ENCODE measurements at places on chromosomes 7 and 10.

GRCh38 chr10:123133541-123134342, 2.0 kb upstream of the HMX3 start:
- DNase-seq = no peak

DNA sequence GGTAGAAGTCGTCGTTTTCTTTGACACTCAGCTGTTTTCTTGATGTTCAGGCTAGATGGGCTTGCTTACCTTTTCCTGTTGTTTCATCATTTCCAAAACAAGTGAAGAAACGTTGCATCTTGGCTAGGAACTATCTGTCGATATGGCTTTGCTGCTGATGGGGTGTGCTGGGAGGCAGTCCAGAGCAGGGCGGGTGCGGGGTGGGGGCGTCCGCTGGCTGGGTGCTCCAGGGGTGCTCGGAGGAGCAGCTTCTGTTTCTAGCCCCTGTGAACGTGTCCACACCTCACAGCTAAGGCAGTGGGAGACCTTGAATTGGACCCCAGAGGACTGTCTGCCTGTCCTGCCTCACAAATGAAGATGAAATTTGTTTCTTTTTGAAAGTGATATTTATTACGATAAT, 7.6 kb upstream of the SUN1 start:
- no peak for DNase-seq

- no peak for DNase-seq
Measured at GRCh38 chr10:30596013-30596412, 33.5 kb downstream of the LYZL2 start.

DNA sequence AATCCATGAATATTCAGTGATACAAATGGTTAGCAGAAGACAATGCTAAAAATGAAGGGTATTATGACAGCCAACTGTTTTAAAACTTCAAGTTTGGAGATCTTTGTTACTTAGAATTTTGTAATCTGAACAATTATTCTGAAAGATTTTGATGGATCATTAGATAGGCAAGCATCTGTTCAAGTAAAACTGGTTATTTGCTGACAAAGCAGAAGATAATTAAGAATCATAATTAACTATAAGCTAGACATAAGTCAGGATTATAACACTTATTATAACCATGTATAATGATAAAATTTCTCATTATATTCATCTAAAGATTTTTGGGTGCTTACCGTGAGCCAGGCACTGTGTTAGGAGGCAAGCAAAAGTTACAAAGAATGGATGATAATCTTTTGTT, 1145.1 kb downstream of the CNTNAP2 start:
- DNase-seq = no peak

DNA sequence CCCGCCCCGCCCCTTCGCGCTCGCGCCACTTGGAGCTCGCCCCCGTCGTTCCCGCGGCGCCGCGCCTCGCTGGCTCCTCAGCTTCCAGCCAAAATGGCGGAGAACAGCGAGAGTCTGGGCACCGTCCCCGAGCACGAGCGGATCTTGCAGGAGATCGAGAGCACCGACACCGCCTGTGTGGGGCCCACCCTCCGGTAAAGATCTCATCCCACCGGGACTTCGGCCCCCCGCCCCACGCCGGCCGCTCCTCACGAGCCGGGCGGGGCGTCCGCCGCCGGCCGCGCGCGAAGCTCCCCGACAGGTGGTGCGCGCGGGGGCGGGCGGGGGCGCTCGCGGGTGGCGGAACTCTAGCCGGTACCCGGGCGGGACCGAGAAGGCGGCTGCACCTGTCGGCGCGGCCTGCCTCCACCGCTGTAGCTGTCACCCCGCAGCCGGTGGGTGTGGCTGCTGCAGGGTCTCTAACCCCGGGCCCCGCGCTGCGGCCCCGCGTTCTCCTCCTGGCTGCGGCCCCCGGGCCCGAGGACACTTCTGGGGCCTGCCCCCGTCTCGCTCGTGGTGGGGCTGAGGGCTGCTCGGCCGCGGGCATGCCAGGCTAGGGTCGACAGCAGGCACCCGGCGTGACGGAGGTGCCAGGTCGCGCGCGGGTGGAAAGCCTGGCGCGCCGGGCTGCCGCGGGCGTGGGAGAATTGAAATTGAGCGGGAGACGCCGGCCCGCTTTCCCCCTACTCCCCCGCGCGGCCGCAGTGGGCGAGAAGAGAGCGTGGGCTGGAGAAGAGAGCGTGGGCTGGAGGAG, at the start of gene EXOC6:
Gene EXOC6 (plus strand): TSS at position 80 of the 793 bp plus-strand sequence. CDS start 14 bp downstream, at position 94.
- DNase-seq = peak; percentile 78

- no peak for DNase-seq
Measured at GRCh38 chr10:98312349-98312748, 44.4 kb upstream of the LOXL4 start.

DNA sequence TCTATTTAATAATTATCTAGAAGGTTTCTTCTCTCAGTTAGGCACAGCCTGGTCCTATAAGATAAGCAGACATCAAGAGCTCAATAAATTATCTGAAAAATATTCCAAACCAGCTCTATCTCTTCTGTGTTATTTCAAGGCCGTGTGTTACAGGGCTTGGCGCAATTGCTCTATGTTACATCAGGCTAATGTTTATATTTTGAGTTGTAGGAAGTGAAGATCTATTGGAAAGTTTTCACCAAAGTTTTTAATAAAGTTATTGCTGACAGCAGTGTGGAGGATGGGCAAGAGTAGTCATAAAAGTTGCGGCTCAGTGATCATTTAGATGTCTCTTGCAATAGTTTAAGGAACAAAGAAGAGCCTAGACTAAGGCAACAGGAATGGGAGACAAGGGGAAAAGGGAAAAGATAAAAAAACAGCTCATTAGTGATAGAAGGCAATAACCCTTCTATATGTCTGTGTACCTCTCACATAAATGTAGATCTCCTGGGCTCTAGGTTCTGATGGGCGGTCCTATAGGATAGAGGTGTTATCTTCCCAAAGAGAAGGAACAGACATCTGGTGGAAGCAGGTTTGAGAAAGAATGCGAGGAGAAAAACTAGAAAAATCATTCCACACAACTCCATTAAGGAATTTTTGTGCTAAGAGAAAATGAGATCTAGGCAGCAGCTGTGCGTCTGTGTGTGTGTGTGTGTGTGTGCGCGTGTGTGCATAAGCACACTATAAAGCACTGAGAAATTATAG, 5.9 kb upstream of the ANKRD7 start:
- no peak for DNase-seq

DNA sequence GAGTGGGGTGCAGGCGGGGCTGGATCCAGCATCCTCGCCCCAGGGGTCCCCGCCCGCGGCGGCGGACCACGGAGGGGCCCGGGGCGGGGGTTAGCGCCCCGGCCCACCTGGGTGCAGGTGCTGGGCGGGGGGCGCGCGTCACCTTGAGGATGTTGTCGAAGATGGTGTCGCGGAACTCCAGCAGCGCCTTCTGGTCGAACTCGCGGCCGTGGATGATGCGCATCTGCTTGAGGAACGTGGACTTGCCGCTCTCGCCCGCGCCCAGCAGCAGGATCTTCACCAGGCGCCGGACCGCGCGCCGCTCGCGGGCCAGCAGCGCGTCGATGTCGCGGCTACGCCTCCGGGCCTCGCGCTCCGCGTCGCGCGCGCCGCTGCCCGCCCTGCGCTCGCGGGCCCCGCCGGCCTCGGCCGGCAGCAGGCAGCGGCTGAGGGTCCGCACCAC, 376 bp downstream of the GNA12 start:
- no peak for DNase-seq

DNA sequence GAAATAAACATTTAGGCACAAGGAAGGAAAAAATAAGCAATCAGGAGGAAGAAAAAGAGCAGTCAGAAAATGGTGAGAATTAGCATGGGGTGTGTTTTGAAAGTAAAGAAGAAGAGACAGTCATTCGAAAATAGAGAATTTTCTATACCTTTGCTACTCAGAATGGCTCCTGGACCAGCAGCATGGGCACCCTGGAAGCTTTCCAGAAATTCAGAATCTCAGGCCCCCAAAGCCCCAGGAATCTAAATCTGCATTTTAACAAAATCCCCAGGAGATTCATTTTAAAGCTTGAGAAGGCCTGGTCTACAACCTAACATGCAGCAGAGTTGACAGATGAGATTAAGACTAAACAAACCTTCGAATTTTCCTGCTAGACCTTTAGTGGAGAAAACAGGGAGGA, 131.2 kb upstream of the HDAC9 start:
- no peak for DNase-seq

GRCh38 chr7:18821554-18821953, 295.9 kb downstream of the TWIST1 start:
- DNase-seq = no peak

DNA sequence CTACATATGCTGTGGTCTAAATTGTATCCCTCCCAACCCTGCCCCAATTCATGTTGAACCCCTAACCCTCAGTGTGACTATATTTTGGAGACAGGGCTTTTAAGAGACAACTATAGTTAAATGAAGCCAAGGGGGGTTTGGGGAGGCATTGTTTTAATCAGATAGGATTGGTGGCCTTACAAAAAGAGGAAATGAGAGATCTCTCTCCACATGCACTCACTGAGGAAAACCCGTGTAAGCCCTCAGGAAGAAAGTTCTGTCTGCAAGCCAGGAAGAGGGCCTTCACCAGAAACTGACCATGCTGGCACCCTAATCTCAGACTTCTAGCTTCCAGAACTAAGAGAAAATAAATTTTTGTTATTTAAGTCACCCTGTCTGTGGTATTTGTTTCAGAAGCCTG, 276.7 kb downstream of the KIF20B start:
- DNase-seq = no peak

All from WTC11 (cell line).